A549 treated with AZD2906 at 1 μM for 4 hours (cell line): ENCODE measurements at places on chromosomes 11 and 22. TPM values are rescaled to one million over a fixed set of nuclear protein-coding genes. Genes with fewer than 3 reads are reported as not detected.

The ELFN2 gene
- 5.0 to 6.7 TPM (median 5.6 TPM) in 5 replicates for total RNA-seq

The INPP5J gene
- 0.45 to 0.60 TPM (median 0.48 TPM) in 5 replicates for total RNA-seq

The TRIM22 gene
- 0.60 to 1.8 TPM (median 1.1 TPM) in 5 replicates for total RNA-seq

The SMIM35 gene
- not detected in 5 replicates for total RNA-seq

The IRF7 gene
- total RNA-seq, result 4.5 to 8.4 TPM (median 7.3 TPM) in 5 replicates
